ENCODE measurements at places on chromosomes 1 and 21.

DNA sequence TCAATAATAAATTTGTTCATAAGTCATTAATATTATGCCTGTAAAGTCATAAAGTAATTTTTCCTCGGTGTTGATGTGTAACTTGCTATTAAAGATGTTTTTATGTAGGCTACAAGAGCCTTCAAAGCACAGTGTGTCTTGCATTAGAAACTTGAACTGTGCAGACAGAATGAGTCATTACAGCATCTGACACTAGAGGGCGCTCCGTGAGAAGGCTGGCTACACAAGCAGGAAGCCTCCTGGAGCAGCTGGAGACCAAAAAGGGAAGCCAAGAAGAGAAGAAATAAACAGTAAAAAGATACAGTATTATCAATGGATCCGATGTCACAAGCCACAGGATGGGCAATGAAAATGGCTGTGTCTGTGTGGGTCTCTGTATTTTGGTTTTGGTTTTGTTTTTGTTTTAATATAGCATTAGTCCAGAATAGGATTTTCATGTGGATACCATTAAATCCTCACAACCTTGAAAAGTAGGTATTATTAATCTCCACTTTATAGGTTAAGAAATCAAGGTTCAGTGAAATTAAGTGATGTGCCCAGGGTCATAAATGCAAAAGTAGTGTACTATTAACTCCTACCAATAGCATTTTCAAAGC is 16.1 kb upstream of the LRRC8D start:
- peak; percentile 70 for DNase-seq

- DNase-seq: no peak
Observed at GRCh38 chr1:215279682-215280081, 197.1 kb downstream of the KCNK2 start.

DNA sequence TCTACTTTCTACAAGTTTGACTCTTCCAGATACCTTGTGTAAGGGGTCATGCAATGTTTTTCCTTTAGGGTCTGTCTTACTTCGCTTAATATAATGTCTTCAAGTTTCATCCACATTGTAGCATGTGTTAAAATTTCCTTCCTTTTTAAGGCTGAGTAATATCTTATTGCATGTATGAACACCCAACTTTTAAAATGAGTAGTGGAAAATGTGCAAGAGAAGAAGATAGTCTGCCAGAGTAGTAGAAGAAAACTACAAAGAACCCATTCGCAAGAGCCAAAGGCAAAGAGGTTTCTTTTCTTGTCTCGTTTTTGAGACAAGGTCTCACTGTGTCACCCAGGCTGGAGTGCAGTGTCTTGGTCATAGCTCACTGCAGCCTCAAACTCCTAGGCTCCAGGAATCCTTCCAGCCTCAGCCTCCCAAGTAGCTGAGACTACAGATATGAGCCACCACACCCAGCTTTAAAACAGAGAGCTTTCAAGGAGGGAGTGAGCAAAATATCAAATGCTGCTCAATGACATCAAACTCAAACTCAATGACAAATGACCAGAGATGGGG is 9.4 kb downstream of the IL23R start:
- no peak for DNase-seq

GRCh38 chr1:24575905-24576587 is 20.2 kb downstream of the NCMAP start:
- DNase-seq: no peak

- DNase-seq: no peak
Observed at GRCh38 chr1:154750681-154751665, 119.1 kb downstream of the KCNN3 start.
